Temporal lobe (tissue), 4 donors: ENCODE measurements at places on chromosomes 7 and 10. TPM values are rescaled to one million over a fixed set of nuclear protein-coding genes. Genes with fewer than 3 reads are reported as not detected.

Gene ZPBP
- total RNA-seq, result not detected

Gene NOBOX
- total RNA-seq, result not detected

Gene OAT
- 119 TPM for total RNA-seq

Gene FAM149B1
- total RNA-seq, result 18.9 TPM

Gene CDH23
- total RNA-seq, result 3.4 TPM

Gene PNLIPRP2
- total RNA-seq, result not detected

Gene HMX2
- total RNA-seq, result not detected

Gene PTTG1IP2
- not detected for total RNA-seq

Gene FAS
- total RNA-seq, result 2.0 TPM

Gene CPA2
- not detected for total RNA-seq

Gene OPN4
- not detected for total RNA-seq

Gene CCL24
- not detected for total RNA-seq

Gene MRPS17
- 13.8 TPM for total RNA-seq

Gene FAM53B
- 17.0 TPM for total RNA-seq

Gene SYT15B
- under 0.01 TPM for total RNA-seq

Gene NANOS1
- 5.2 TPM for total RNA-seq
